Right ventricle myocardium superior (tissue), 1 donor: ENCODE measurements at places on chromosomes 5 and 9.

- no peak for DNase-seq
These were observed 6.6 kb downstream of the OR13J1 start for GRCh38 chr9:35863583-35863982.

- no peak for DNase-seq
These were observed 9.8 kb downstream of the LURAP1L start for GRCh38 chr9:12784461-12785259.

DNA sequence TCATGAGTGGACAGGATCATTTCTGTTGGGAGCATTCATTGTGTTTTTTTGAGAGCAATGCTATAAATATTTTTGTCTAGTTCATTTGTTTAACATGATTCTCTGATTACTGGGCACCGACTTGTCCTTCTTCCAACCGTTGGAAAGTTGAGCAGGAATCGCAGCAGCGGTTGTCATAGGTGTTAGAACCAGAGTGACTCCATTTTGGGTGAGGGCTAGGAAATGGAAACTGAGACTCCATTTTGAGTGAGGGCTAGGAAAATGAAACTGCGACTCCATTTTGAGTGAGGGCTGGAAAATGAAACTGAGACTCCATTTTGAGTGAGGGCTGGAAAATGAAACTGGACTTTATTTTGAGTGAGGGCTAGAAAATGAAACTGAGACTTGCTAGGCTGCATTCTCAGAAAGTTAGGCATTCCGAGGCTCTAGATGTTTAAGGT lies 100.6 kb downstream of the ICE1 start:
- DNase-seq = no peak

GRCh38 chr5:121628783-121629182 lies 222.9 kb upstream of the FTMT start:
- no peak for DNase-seq

DNA sequence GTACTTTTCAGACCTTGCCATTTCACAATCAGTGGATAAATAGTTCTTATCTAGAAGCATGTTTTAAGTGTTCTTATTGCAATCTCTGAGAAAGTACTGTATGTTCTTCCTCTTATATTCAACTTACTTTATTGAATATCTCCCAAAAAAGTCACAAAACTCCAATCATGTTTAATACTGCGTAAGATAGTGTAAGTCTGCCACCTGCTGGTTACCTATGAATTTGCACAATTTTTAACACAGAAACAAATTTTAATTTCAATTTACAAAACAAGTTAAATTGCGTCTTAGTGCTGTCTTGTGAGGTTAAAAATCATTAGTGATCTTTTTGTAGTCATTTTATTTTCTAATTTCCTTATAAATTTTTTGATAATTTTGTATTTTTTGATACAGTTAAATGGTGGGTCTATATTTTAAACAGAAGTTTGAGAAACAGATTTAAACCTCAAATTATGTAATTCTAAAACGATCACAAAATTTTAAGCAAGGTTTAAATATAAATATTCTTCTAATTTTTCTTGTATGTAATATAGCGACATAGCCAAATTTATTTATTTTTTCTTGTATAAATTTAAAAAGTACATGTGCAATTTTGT lies 115.8 kb downstream of the EMB start:
- no peak for DNase-seq
